ENCODE measurements at places on chromosomes 7 and 10. TPM values are rescaled to one million over a fixed set of nuclear protein-coding genes. Genes with fewer than 3 reads are reported as not detected.
A peak's percentile ranks its signal among the peaks of the same experiment; 100 is the strongest.

LIPJ gene
- total RNA-seq = not detected

PCBD1 gene
- total RNA-seq = 63.5 TPM

PAX4 gene
- total RNA-seq = not detected

TSPAN12 gene
- 13.2 TPM for total RNA-seq

GRCh38 chr10:22666287-22667092 is 47.9 kb downstream of the PIP4K2A start:
- peak; percentile 68 for DNase-seq
- no peak overlapping the region for H3K4me3 ChIP-seq
- no peaks in the 10 kb centered on the region for H3K27me3 ChIP-seq
- H3K4me1 ChIP-seq = peaks cover 19% of the 10 kb centered on the region
- H3K27ac ChIP-seq = peak overlapping the region; percentile 1

GRCh38 chr10:58764087-58764747 is 251.5 kb downstream of the BICC1 start:
- H3K4me3 ChIP-seq = no peak overlapping the region
- no peaks in the 10 kb centered on the region for H3K36me3 ChIP-seq
- H3K4me1 ChIP-seq = no peaks in the 10 kb centered on the region
- no peak overlapping the region for H3K27ac ChIP-seq
- H3K27me3 ChIP-seq = no peaks in the 10 kb centered on the region
- no peak for DNase-seq

- H3K27ac ChIP-seq = no peak overlapping the region
- no peaks in the 10 kb centered on the region for H3K36me3 ChIP-seq
- H3K4me1 ChIP-seq = no peaks in the 10 kb centered on the region
Observed at GRCh38 chr10:131651674-131652437, 249.0 kb upstream of the PPP2R2D start.

GRCh38 chr7:114298011-114298410 is 116.6 kb upstream of the FOXP2 start:
- no peak overlapping the region for H3K4me3 ChIP-seq
- no peak for DNase-seq

GRCh38 chr10:75613685-75614504 is 182.5 kb downstream of the LRMDA start:
- H3K4me1 ChIP-seq = no peaks in the 10 kb centered on the region
- DNase-seq = no peak
- H3K36me3 ChIP-seq = no peaks in the 10 kb centered on the region

DNA sequence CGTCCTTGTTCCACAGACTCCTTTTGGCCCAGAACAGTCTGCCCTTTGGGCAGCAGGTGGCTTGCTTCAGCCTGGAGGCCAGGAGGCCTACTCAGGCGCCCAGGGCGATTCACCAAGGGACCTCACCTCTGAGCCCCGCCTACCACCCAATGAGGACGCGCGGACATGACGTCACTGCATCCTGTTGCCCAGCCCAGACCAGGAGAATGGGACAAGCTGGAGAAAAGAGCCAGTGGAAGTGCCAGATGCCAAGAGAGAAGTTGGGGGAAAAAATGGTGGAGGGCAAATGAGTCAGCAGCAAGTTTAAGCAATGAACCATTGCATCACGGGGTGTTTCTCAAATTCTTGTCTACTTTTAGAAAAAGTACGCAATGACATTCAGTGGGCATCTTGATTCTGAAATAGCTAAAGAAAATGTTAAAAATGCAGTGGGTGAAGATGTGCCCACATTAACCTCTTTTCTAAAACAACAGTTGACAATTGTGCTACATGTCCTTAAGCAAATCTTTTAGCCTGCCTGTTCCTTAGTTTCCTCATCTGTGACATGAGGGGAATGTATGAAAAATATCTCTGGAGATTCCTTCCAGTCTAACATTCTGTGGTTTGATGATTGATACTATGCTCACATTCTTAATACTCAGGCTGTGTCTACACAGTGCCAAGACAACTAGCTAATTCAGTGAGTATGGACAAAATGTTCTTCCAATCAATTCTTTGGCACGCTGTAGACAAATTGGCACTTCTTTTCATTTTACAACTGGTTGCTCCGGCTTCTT is 23.9 kb upstream of the LEP start:
- H3K27me3 ChIP-seq = no peaks in the 10 kb centered on the region
- no peaks in the 10 kb centered on the region for H3K4me1 ChIP-seq
- DNase-seq = no peak
- H3K4me3 ChIP-seq = no peak overlapping the region
- no peaks in the 10 kb centered on the region for H3K36me3 ChIP-seq

DNA sequence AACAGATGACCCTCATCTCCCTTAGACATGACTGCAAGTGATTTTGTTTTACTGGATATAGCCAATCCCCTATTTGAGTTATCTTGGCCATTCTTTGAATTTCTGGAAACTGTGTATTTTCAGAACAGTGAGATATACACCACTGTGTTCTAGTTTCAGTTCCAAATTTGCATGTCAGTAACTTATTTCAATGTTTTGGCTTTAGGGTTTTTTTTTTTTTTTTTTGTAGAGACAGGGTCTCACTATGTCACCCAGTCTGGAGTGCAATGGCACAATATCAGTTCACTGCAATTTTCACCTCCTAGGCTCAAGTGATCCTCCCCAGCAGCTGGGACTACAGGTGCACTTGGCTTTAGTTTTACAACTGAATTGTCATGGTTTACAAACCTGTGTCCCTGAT is 67.2 kb downstream of the ATAD1 start:
- DNase-seq = no peak
- no peaks in the 10 kb centered on the region for H3K27me3 ChIP-seq
- H3K27ac ChIP-seq = no peak overlapping the region
- H3K36me3 ChIP-seq = no peaks in the 10 kb centered on the region

DNA sequence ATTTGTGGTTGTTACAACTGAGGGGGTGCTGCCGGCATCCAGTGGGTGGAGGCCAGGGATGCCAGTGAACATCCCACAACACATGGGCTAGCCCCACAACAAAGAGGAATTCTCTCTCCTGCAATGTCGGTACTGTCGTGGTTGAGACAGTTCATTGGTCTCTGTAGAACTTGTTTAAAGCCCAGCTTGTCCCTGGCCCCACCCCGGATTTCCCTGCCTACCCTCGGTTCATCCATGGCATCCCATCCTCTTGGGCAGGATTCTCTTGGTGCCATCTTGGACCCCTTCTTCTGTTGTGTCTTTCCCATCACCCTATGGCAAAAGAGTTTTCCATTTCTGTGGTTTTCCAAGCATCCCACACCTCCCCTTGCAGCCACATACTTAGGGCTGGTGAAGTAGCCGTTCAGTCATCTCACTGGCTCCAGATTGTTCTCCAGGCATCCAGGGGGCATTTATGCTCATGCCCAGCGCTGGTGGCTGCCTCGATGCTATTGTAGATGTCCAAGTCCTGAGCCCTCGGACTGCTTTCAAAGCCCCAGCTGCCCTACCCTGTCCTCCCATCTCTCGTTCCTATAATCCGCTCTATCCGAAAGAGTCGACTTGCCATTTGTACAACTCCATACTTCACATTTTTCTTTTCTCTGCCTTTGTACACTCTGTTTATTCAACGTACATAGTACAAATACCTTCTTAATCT is 39.2 kb downstream of the MGMT start:
- no peak overlapping the region for H3K4me3 ChIP-seq
- no peaks in the 10 kb centered on the region for H3K27me3 ChIP-seq
- H3K36me3 ChIP-seq = no peaks in the 10 kb centered on the region
- H3K27ac ChIP-seq = no peak overlapping the region

- no peak overlapping the region for H3K4me3 ChIP-seq
- peaks cover 3% of the 10 kb centered on the region for H3K36me3 ChIP-seq
- DNase-seq = no peak
- H3K4me1 ChIP-seq = no peaks in the 10 kb centered on the region
- no peak overlapping the region for H3K27ac ChIP-seq
Observed at GRCh38 chr7:131045526-131045925, 282.1 kb upstream of the MKLN1 start.

GRCh38 chr7:101869901-101870290 is 52.5 kb downstream of the CUX1 start:
- no peak overlapping the region for H3K4me3 ChIP-seq
- no peak for DNase-seq
- peaks cover 20% of the 10 kb centered on the region for H3K4me1 ChIP-seq
- no peaks in the 10 kb centered on the region for H3K27me3 ChIP-seq

GRCh38 chr7:17939606-17940301 is 540 bp downstream of the SNX13 start:
- peak; percentile 77 for DNase-seq
- peak overlapping the region; percentile 91 for H3K4me3 ChIP-seq
- peaks cover under 1% of the 10 kb centered on the region for H3K4me1 ChIP-seq
- no peaks in the 10 kb centered on the region for H3K27me3 ChIP-seq

Measured in Peyer's patch (tissue), 4 donors.